ENCODE measurements at places on chromosomes 7 and 10.

DNA sequence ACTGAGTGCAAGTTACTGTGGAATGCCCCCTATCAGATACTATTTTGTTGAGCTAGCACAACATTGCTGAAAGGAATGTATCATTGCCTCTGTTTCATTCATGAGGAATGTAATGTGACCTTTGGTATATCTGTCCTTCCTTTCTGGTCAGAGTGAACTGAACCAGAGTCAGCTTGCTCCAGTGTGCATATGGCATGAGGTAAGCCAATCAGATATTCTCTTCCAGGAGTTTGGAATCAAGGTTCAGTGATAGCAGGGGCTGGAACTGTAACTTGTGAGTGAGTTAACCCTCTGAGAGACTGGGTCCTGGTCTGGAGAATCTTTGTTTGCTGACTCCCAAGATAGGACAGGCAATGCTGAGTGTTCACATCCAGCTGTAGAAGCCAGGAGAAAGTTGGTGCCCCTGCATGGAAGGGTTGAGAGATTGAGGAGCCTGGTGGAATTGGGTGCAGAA is 45.3 kb upstream of the OSBPL3 start:
- no peak for DNase-seq

DNA sequence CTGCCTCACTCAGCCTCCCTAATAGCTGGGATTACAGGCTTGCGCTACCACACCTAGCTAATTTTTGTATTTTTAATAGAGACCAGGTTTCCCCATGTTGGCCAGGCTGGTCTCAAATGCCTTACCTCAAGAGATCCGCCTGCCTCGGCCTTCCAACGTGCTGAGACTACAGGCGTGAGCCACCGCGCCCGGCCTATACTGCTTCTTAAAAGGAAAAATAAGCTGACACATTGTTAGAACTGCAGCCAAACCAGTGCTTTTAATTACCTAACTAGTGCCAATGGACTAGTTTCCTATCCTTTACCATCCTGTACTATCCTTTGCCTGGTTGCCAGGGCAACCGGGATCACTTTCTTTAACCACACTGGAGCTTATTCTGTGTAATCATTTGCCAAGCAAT is 108.0 kb downstream of the LRRTM3 start:
- no peak for DNase-seq

- DNase-seq = no peak
These were observed 908 bp downstream of the NOM1 start for GRCh38 chr7:156950381-156950858.

GRCh38 chr7:123401295-123401694 is 133.1 kb downstream of the IQUB start:
- no peak for DNase-seq

GRCh38 chr7:78787854-78788253 is 665.6 kb downstream of the MAGI2 start:
- DNase-seq = no peak

All from stimulated activated CD8-positive, alpha-beta memory T cell treated with anti-CD3 and anti-CD28 coated beads, Interleukin-2, amount 100 ng/mL, for 1 hour (primary cell).